ENCODE measurements at places on chromosomes 12 and 14. TPM values are rescaled to one million over a fixed set of nuclear protein-coding genes. Genes with fewer than 3 reads are reported as not detected.

SLCO1B1 gene
- total RNA-seq: not detected

CLEC1B gene
- total RNA-seq: not detected

GRIP1 gene
- total RNA-seq: not detected

PPFIBP1 gene
- 550 TPM for total RNA-seq

METAP2 gene
- total RNA-seq: 51.2 TPM

GYS2 gene
- total RNA-seq: not detected

FOXG1 gene
- total RNA-seq: not detected

FBXO21 gene
- total RNA-seq: 184 TPM

SLC5A8 gene
- not detected for total RNA-seq

COX8C gene
- total RNA-seq: not detected

PRB2 gene
- total RNA-seq: not detected

OAS2 gene
- 16.5 TPM for total RNA-seq

CLEC4C gene
- total RNA-seq: not detected

SLC6A13 gene
- total RNA-seq: not detected

ACOT4 gene
- total RNA-seq: 0.49 TPM

CISTR gene
- total RNA-seq: not detected

TGM1 gene
- 0.32 TPM for total RNA-seq

NPFF gene
- not detected for total RNA-seq

IFNG gene
- total RNA-seq: not detected

ADCY4 gene
- 89.6 TPM for total RNA-seq

DNAH10 gene
- total RNA-seq: 0.16 TPM

EPYC gene
- total RNA-seq: not detected

PLCZ1 gene
- total RNA-seq: not detected

RPL10L gene
- not detected for total RNA-seq

MIS18BP1 gene
- total RNA-seq: 42.9 TPM

ZNF10 gene
- total RNA-seq: 9.0 TPM

TRIAP1 gene
- total RNA-seq: 31.0 TPM

SPPL3 gene
- total RNA-seq: 11.7 TPM

OR4K5 gene
- not detected for total RNA-seq

IAPP gene
- not detected for total RNA-seq

SYNDIG1L gene
- not detected for total RNA-seq

ADAM21 gene
- 0.44 TPM for total RNA-seq

IFNG-AS1 gene
- not detected for total RNA-seq

DDX11 gene
- 29.6 TPM for total RNA-seq

PSMB5 gene
- total RNA-seq: 241 TPM

KRT71 gene
- total RNA-seq: not detected

BMP4 gene
- total RNA-seq: 138 TPM

TAS2R7 gene
- not detected for total RNA-seq

SLC6A12 gene
- total RNA-seq: 0.06 TPM

GPR84 gene
- 0.16 TPM for total RNA-seq

SRRM4 gene
- total RNA-seq: not detected

HHIPL1 gene
- total RNA-seq: 1.9 TPM
